Midbrain (tissue), 1 donor: ENCODE measurements at places on chromosomes 1 and 21.
A peak's percentile ranks its signal among the peaks of the same experiment; 100 is the strongest.

DNA sequence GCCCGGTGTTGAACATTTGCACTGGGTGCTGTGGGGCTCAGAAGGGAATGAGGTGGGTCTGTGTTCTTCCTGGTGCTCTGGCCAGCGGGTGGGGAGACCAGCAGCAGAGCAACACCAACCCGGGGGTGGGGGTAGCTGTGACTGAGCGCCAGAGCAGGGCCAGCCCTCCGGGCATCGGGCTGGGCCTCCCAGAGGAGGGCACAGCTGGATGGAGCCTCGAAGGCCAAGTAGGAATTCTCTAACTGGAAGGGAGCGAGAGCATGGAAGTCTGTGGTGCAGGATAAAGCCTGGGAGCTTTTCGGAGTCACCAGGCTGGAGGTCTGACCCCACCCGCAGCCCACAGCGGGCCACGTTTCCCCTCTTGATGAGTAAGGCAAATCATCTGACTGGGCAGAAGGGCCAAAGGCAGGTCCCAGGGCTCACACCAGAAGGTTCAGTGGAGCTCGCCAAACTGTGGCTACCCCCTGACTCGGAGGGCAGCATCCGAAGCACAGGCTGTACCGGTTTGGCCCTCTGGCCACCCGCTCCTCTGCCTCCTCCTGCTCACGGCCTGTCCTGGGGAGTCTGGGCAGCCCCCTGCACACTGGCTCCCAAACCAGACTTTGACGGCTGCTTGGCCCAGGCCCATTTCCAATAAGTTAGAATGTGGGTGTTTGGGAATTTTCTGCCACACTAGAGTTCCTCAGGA, 18.8 kb downstream of the SLC1A7 start:
- no peak for DNase-seq

DNA sequence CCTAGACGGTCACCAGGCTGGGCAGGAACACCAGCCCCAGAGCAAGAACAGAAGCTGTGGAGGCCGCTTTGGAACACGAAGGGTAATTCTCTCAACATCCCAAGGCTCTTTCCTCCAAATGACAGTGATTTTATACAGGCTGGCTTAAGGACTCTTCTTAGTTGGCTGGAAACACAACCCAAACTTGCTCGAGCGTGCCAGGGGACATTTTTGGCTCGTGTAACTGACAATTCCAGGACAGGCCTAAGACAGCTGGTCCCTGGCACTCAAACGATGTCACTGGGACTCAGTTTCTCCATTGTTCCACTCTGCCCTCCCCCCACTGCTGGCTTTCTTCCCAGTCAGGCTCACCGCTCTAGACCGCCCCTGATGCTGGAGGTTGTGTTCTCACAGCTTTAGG, 164.7 kb downstream of the NPHP4 start:
- DNase-seq, result no peak

- no peak for DNase-seq
These were observed 121.8 kb upstream of the SLC44A3 start for GRCh38 chr1:94698356-94698755.

DNA sequence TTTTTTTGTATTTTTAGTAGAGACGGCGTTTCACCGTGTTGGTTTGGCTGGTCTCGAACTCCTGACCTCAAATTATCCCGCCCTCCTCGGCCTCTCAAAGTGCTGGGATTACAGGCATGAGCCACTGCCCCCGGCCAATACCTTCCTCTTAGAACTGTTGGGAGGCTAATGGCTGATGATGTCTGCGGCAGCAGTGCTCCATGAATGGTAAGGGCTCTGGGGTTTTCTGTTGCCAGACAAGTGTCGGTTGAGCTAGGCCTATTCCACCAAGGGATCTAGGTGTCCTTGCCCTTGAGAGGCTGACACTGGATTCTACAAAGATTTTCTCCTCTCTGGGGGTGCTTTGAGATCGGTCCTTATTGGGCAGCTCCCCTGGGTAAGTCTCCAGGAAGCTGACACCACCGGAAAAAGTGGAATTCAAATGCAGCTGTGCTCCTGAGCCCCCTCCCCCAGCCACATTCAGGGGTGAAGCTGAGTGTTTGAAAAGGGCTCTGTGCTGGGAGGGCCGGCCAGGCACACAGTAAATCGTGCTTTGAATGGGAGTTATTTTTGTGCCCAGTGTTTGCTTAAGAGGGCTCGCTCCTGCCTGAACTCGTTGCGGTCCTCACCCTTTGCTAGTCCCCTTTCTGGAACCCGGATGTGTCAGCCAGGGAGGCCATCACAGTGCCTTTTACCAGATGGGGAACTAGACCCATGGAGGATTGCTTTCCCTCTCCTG, 5.2 kb downstream of the SOX13 start:
- peak; percentile 62 for DNase-seq

DNA sequence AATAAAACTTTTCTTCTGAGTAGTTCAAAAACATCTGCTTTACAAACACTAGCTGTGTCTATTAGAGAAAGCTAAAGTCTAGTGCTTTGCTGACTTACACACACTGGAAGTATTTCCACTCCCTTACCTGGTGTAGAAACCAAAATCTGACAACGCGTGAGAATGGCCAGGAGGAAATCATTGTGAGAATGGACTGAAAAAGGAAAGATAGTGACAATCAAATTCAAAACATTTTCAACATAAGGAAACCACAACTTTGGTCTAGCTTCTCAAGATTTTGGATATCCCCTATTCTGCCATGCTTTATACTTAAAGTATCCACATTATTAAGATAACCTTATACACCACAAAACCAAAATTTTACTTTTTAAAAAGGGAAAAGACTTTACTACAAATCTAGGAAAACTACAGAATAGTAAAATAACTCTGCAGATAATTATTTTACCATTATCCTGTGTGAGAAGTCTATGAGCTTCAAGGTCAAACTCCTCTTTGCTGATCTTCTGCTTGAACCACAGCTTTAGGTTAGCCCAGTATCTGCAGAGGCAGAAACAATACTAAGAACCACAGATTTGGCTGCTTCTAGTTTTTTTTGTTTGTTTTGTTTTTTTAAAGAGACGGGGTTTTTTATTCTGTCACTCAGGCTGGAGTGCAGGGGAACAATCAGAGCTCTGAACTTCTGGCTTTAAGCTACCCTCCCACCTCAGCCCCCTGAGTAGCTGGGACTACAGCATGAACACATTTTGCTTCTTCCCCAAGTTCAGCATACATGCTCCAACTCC, 6.6 kb downstream of the TADA1 start:
- DNase-seq, result no peak

GRCh38 chr1:227449051-227449450, 114.3 kb upstream of the ZNF678 start:
- DNase-seq, result no peak
